ENCODE measurements at places on chromosomes 3 and 15.

GRCh38 chr3:39668420-39668819 is 141.0 kb upstream of the MYRIP start:
- DNase-seq, result peak; percentile 58

GRCh38 chr15:32956006-32956405 is 238.2 kb downstream of the GREM1 start:
- DNase-seq, result peak; percentile 27

DNA sequence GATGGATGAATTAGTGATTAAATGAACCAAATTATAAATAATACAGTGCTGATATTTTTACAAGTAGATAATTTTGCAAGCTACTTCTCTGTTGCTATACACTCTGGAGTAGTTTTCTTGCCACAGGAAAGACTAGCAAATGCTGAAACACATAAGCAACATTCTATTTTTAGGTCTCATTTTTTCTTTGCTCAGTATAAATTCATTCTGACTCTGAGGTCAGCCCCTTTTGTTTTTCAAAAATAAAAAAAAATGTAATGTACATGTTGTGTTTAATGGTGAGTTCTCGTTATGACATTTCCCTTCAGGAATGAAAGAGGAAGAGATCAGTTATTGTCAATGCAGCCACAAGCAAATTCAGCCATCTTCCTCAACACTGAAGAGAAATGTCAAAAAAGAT is 24.9 kb downstream of the GJD2 start:
- DNase-seq, result no peak

GRCh38 chr3:23455084-23455483 is 252.0 kb downstream of the UBE2E2 start:
- peak; percentile 79 for DNase-seq

DNA sequence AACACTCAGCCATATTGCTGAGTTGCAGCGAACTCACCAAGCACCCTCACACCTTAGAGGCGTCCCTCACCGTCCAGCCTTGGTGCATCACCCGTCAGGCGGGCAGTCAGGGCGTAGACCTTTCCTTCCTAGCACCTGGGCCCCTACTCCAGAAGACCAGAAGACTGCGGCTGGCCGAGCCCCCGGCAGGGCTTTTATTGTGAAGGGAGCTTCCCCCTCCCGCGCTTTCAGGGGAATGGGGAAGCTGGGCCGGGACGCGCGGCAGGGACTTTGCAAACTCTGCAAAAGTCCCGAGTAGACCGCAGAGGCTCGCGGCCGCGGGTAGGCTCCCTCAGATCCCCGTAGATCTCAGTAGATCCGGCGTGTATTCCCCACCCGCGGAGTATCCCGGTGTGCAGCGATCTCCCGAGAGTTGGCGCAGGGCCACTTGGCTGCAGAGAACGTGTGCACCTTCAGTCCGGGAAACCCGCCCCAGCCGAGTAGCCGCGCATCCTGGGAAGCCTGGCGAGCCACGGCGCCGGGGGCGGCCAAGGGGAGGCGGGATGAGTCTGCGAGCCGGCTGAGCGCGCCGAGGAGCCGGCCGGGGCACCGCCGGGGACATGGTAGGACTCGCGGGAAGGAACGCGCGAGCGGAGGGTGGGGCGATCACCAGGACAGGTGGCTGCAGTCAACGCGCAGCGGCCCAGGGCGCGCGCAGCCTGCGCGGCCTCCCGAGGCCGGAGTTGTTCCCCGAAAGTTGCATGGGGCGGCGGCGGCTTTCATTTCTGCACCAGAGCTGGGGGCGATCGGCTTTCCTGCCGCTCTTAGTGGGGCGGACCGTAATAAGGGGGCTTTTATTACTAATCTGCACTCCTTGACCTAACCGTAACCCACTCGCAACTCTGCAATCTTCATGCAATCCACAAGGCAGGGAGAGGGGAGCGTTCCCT is at the start of gene GASK1A:
GASK1A (plus strand) TSS at position 268 of the 929 bp plus-strand sequence; CDS start at position 600, 332 bp downstream.
- DNase-seq, result peak; percentile 55

DNA sequence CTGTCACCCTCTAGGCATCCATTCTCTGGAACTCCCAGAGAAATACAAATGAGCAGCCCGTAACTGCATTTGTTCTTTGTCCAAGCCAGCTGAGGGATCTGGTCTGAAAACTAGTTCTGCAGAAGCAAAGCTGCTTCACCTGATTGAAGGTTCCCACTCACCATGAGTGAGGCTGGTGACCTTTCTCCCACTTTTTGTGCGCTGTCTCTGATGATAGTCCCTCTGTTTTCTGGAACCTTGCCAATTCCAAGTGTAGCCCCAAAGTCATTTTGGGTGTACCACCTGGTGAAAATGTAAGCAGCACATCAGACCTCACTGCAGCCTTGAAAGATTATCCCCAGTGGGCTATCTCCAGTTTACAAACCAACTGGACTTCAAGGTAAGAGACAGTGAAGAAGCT is 39.4 kb upstream of the BFSP2 start:
- no peak for DNase-seq

DNA sequence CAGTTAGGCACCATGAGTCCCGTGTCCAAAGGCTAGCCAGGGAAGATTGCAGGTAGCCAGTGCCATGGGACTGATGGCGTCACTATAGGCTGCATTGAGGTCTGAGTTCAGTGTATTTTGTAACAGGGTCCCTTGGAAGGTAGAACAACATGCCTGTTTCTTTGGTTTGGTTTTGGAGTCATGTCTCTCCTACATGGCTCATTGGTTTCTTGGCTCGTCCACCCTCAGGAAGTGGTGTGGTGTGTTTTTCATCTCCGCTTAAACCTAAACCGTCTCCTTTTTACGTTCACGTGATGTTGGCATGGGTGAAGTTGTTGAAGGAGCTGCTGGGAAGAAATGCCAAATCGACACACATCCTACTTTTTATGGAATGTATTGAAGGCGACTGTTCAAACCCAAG is 71.6 kb downstream of the FLNB start:
- no peak for DNase-seq

GRCh38 chr3:65593780-65594752 is 444.7 kb downstream of the MAGI1 start:
- no peak for DNase-seq

GRCh38 chr3:139325551-139325950 is 18.3 kb upstream of the MRPS22 start:
- no peak for DNase-seq

DNA sequence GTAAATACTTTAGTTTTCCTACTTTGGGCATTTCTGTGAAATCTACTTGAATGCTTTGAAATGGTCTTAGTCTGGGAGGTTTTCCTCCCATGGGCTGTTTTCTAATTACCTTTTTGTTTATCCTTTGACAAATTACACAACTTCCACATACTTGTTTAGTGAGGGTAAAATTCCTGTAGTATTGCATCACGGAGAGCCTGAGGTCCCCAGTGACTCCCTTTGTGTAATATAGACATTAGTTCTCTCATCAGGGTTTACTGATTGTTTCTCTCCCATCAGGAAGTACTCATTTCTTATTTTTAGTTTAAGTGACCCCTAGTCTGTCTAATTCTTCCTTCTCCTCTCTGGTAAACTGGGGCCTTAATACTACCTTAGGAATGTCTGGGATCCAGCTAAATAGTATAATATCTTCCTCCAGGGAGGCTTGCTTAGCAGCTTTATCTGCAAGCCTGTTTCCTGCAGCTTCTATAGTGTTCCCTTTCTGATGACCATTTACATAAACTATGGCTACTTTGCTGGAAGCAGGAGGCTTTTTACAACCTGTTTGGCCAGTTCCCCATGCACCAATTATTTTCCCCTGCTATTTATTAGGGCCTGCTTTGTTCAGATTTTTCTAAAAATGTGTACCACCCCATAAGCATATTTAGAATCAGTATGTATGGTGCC is 87.2 kb upstream of the XCR1 start:
- DNase-seq, result peak; percentile 74

- DNase-seq, result no peak
Observed at GRCh38 chr15:55784286-55784685, 41.3 kb upstream of the PRTG start.

DNA sequence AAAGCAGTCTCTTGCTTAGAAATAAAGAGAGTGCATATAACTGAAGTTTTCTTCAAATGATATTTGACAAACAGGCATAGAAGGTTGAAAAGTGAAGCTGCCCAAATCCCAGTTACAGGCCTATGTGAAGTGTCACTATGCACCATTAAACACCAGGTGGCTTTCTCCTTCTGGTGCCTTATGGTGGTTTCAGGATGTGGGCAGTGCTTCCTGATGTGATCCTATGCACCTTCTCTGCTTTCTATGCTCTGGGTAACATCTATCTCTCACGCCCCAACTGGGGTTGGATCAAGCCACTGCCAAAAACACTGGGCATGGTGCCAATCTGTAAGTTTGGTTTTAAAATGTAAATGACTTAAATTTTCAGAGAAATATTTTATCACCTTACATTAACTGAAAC is 744.7 kb downstream of the TUSC7 start:
- DNase-seq, result no peak

DNA sequence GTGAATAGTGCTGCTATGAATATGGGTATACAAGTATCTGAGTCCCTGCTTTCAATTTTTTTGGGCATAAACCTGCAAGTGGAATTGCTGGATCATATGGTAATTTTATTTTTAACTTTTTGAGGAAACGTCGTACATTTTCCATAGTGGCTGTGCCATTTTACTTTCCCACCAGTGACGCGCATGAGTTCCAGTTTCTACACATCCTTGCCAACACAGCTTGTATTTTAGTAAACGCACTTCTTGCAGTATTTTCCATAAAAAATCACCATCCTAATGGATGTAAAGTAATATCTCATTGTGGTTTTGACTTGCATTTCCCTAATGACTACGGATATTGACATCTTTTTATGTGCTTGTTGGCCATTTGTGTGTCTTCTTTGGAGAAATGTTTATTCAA is 105.0 kb downstream of the NFKBIZ start:
- DNase-seq, result no peak

DNA sequence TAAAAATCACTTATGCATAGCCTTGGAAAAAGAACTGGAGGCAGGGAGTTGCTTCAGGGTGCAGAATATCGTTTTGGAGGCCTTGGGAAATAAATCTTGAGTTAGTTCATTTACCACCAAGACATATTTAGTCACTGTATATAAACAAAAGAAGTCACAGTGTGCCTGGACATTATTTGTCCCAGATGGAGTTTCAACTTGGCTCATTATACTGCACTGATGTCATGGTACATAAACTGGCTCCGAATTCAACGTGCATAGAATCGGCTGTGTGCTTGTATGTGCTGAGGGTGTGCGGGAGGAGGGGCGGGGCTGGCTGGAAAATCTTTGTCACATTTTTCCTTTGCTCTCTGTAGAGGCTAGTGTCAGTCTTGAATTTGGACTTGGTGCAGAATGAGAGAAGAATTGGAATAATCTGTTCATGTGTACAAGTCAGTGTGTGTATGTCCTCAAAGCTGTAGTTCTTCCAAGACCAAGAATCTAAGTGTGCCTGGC is 86.6 kb downstream of the FNDC3B start:
- no peak for DNase-seq

DNA sequence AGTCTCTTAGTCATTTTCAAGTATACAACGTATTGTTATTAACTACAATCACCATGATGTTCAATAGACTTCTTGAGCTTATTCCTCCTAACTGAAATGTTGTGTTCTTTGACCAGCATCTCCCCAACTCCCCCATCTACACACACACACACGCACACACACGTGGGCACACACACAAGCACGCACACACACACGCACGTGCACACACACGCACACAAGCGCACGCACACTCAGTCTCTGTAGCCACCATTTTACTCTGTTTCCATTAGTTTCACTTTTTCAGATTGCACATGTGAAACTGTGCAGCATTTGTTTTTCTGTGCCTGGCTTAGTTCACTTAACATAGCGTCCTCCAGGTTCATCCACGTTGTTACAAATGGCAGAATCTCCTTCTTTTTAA is 247.0 kb downstream of the XXYLT1 start:
- DNase-seq, result no peak

DNA sequence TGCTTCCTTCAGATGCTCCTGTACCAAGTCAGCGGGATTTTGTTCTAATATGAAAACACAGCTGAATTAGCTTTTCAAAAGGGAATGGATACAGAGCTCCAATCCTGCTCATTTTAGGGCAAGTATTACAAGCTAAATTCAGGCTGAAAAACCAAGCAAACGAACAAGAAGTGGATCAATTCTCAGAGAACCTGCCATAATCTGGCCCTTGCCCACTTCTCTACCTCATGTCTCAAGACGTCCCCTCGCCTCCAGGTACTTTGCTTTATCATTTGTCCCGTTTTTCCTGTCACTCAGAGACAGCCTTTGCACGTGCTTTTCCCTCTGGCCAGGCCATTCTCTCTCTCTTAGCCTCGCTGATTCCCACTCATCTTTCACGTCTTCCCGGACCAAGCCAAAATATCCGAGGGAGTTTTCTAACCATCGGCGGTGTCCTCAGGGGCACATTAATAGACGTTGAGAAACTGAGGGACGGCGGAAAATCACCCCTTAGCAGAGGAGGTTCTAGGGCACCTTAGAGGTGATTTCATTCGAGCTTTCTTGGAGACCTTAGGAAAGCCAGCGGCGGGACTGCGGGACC is 654 bp downstream of the SUSD5 start:
- DNase-seq, result no peak

GRCh38 chr3:66195347-66195783 is 25.4 kb upstream of the SLC25A26 start:
- DNase-seq, result no peak

DNA sequence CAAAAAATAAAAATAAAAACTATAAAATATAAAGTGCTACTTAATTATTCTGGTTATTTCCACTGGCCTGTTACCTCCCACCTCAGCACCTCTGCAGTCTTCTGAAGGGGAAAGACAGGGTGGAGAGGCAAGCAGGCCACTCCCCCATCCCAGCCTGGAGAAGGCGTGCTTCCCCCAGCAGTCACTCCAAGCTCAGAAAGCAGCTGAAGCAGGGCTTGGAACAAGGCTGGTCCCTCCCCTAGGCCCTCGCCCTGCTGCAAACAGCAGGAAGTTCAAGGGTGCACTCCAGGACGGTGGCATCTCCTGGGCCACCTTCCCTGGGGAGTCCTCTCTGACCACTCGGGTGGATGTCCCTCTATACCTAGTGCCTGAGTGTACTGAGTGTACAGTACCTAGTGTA is 21.4 kb downstream of the CACNA2D2 start:
- DNase-seq, result no peak

- DNase-seq, result no peak
Observed at GRCh38 chr15:37877851-37878741, 56.3 kb upstream of the TMCO5A start.

DNA sequence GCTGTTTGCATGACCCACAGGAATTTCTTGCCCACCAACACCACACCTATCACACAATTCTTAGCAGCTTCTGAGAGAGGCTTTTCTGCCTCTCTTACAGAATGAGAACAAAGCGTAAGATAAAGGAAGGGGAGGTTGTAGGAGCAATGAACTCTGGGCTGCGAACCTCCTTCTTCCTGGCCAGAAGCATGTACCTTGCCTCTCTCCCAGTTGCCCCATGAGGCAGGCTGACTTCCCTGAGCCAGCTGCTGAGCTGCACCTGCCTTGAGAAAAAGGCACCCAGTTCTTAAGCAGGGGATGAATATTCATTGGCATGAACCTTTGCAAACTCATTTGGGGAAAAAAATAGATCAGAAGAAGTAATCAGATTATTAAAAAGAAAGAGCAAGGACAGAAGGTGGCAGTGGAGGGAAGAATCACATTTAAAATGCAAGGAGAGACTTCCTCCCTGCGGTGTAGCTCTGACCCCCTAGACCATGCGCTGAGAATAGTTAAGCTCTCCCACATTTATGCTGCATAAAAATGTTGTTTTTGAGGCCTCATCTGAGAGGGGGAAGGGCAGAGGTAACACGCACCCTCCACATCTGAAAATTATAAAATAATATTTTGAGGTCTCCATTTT is 304.8 kb downstream of the EPHB1 start:
- DNase-seq, result no peak
